ENCODE measurements at places on chromosomes 5 and 9.

GRCh38 chr9:129999141-129999510 is 43.9 kb downstream of the FNBP1 start:
- no peak for DNase-seq

DNA sequence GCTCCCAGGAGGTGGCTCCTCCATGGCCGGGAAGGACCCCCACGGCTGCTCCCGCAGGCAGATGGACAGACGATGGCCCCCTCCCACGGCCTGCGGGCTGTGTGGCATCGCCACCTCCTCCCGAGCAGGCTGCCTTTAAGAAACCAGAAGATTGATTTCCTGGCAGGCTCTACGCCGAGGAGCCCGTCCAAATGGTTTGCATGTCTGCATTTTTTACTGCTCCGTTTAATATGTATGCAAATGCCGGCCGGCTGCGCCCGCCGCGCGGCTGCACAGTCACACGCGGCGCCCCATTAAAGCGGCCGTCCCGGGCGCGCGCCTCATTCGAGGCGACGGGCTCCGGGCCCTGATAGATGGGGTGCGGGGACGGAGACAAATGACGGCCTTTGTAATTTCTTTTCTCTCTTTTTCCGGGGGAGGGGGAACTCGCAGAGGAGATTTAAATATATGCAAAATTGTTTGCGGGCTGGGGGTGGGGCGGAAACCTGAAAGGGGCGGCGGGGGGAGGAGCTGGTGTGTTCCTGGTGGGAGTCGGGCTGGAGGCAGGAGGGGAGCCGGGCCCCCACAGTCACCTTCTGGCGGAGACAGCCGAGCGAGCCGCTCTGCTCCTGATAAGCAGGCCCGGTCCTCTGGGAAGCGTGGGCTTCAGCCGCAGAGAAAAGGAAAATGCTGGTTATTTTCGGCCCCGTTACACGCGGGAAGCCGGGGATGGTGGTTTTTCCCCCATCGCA is 158.7 kb upstream of the IER5L start:
- DNase-seq, result no peak

DNA sequence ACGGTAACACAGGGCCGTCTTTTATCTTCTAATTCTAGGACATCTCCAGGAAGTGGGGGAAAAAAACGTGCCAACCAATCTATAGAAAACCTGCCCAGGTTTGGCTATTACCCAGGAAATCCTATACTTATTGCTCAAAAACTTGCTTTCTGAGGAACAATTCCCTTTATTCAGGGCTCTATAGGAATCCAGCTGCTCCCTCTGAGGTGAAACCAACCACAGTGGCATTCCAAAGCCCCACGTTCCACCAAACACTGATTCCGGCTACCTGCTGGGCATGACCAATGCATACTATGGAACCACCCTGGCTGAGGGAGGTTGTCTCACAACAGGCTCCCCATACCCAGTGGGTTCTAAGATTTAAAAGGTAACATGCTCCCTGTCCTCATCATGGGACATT is 57.6 kb downstream of the GLIS3 start:
- DNase-seq, result no peak

GRCh38 chr5:139186752-139187326 is 11.3 kb downstream of the SIL1 start:
- no peak for DNase-seq

- DNase-seq, result no peak
These were observed 456.0 kb downstream of the RAB3C start for GRCh38 chr5:59038798-59039295.

DNA sequence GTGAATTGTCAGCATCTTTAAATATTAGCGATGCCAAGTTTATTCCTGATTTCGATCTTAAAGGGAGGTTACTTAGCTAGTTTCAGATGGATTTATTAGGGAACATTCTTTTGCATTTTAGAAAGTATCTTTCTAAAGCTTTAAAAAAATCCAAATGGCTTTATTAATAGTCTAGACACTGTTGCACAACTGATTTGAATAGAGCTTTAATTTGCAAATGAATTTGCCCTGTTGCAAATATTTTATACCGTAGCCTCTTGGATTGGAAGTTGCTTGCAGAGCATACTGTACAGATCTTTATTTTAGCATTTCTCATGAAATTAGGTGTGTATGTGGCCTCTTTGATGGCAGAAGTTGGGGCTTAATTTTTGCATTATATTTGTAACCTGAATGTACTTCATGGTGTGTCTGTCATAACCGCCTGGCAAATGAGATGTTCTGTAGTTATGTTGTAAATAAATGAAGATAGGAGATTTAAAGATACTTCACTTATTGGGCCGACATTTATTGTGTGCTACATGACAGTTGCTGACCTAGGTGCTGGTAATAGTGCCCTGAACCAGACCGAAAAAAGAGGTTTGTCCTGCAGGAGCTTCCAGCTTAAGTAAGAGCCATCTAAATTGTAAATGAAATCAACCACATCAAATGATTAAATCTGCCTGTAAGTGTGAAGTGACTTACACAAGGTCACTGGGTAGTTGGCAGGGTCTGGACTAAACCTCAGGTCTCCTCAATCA is 1.8 kb downstream of the TCERG1 start:
- no peak for DNase-seq

DNA sequence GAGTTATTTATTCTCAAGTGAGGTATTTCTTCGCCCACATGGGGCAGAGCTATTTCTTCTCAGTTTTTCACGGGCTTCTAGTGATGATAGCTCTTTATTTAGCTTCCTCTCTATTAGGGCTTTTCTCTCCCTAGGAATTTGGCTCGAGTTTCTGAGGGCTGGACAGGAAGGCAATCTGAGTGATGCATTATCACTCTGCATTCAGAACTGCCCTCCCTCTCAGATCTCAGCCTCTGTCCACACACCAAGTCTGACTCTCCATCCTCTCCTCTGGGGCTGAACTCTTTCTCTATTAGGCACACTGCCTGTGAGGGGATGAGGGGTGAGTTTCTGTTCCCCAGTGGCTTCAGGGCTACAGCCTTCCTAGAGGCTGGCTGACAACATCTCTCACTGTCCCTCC is 14.9 kb upstream of the SCAMP1 start:
- DNase-seq, result no peak

GRCh38 chr5:79269733-79270166 is 33.8 kb downstream of the JMY start:
- no peak for DNase-seq

DNA sequence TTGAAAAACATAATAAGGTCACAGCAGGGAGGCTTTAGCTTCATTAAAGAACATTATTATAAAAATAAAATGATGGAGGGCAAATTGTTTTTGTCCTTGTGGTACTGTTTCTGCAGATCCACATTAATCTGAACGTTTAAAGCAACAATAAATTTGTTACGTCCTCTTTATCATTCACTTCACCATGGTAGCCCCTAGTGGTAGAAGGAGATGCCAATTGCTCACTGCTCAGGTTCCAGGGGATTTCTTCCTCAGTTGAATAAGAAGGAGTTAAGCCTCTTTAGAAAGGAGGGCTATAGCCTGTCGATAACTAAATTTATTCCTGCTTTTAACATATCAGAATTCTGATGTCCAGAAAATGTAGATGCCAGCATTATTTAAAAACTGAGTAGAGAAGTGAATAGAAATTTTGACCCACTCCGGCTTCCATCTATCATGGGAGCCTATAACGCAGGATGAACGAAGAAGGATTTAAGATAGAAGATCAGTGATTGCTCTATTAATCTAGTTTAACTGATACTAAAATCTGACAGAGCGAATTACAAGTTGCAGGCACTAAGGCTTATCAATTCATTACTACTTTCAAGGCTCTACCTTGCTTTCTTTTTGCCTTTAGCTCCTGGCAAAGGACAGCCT is 692.3 kb downstream of the PTPRD start:
- DNase-seq, result no peak

DNA sequence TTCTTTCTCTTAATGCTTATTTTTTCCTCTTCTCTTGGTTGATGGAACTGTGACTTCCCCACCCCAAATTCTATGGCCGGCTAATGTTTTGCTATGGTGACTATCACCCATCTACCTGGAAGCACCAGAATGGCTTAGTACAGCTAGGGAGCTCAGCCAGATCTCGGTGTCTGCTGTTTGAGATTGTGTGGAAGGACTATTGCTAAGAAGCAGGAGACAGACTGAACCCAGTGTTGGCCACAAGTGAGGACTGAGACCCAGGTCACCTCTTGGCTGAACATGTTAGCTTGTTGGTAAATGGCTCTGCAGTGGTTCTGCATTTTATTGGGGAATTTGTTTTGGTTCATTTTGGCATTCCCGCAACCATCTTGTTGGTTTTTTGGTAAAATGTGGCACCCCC is 2.7 kb downstream of the PRRC2B start:
- DNase-seq, result no peak

GRCh38 chr9:31745886-31746285 is 638.6 kb upstream of the ACO1 start:
- DNase-seq, result no peak

DNA sequence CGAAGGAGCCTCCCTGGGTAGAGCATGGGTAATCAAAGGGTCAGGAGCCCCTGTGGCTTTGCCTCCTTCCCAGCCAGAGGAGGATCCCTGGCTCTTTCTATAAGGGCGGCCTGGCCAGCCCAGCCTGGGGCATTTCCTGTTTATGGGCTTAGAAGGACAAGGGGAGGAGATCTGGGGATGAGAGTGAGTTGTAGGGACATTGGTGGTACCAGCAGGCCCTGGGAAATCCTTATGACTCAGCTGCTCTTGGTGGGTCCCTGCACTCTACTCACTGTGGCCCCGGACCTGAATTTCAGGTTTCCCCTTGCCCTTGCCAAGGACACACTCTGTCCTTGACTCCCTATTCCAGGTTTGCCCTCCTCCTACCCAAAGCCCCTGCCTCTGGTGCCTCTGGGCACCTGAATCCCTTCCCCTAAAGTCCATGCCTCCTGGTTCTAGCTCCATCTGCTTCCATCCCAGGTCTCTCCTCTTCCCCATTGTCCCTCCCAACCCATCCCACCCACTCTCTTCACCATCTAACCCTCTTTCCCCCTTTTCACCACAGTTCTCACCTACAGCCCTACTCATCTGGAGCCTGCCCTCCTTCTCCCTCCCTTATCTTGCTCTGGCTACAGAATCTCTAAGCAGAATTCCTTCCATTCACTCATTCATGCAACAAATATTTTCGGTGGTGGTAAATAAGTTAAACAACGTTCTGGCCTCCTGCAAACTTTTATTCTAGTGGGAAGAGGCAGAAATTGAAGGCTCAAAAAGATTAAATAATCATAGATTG is 34.9 kb downstream of the PCDH1 start:
- DNase-seq, result no peak

GRCh38 chr9:70125621-70126263 is 82.1 kb downstream of the MAMDC2 start:
- no peak for DNase-seq

DNA sequence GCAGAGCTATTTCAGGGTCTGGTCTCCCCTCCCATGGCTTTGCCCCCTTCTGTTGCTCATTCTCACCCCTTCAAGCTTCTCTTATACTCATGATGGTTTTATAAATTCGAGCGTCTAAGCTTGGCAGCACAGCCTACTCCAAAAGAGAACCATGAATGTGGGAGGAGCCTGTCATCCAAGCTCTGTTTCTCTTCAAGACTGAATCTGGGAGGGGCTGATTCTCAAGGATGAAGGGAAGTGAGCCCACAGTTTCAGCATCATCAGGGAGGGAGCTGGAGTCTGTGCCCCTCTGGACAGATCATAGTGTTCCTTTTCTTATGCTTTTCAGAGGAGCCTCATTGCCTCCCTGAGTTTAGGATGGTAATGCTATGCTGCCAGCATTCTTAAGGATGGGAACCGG is 168.6 kb downstream of the CFAP90 start:
- DNase-seq, result no peak

DNA sequence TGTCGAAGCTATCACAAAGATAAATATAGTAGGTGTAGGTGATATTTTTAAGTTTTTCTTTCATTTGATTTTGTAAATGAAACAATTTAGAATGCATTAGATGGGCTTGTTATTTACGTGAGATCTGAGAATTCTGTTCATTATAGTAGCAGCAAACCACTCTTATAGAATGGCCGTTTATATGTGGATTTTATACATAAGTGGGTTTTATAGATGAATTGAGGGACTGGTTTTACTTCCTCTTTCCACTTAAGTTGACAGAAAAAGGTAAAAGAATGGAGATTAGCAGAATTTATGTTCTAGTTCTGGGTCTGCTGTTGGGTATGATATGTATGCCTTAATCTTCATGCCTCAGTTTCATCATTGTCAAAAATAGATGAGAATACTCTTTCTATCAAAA is 5.6 kb downstream of the RMI1 start:
- no peak for DNase-seq

- DNase-seq, result no peak
These were observed 807.7 kb upstream of the CDH6 start for GRCh38 chr5:30385754-30386153.

Measured in activated naive CD4-positive, alpha-beta T cell (primary cell).